Frontal cortex (tissue), 4 donors: ENCODE measurements at places on chromosomes 6 and 20.
A peak's percentile ranks its signal among the peaks of the same experiment; 100 is the strongest.

DNA sequence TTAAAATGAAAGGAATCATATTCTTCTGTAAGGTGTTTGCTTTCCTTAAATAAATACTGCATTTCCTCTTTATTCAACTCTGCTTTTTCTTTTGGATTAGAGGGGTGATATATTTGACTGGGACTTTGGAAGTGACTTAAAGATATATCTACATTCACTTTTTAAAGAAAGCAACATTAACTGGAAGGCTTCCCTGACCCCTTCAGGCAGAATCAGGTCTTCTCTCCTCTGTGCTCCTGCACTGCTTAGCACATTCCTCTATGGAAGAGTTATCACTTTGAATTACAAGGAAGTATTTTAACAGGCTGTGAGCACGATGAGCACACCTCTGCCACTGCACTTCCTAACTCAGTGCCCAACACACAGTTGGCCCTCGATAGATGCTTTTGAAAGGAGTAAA is 59.2 kb upstream of the POU3F2 start:
- no peak for DNase-seq

DNA sequence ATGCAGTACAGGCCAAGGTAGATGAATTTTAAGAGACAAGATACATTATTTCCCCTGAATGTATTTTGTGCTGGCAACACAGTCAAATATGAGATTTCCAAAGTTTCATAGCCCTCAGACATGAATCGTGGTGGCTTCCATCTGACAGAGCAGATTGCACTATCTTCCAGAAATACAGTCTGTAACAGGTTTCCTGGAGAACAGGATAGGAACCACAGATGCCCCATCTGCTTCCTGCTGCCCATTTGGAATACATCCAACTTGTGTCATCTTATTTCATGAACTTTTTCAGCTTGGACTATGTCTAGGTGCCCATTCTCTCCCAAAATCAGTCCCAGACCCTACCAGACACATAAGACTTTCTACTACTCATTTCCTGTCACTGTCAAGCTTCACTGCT is 426.0 kb downstream of the KIF16B start:
- DNase-seq, result no peak

DNA sequence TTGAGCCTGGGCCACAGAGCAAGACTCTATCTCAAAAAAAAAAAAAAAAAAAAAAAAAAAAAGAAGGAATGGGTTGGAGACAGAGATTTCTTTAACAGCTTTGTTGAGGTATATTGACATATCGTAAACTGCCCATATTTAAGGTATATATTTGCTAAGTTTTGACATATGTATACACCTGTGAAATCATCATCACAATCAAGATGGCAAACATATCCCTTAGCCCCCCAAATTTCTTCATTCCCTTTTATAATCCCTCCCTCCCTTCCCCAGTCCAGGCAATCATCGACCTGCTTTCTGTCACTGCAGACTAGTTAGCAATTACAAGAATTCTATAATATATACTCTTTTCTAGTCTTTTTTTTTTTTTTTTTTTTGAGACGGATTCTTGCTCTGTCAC is 29.0 kb downstream of the SERPINB1 start:
- DNase-seq, result no peak

- no peak for DNase-seq
These were observed 33.2 kb downstream of the PLCG1 start for GRCh38 chr20:41170386-41171105.

- DNase-seq, result no peak
These were observed 78.4 kb upstream of the TBC1D7 start for GRCh38 chr6:13406781-13407180.

DNA sequence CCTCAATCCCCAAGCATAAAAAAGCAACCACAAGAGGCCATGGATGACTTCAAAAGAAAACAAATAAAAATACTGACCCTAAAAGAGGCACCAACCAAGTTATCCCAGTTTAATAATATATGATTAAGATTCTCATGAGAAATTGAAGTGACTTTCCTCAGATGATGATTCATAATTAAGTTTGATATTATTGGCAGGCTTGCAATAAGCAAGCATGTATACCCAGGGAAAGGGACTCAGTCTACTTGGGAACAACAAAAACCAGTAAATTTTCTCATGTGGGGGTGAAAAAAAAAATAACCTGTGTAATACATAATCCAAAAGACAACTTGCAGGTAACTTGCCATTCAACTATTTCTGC is 19.6 kb downstream of the JAG1 start:
- no peak for DNase-seq

- DNase-seq, result no peak
These were observed 289.2 kb upstream of the RNF24 start for GRCh38 chr20:4304601-4305000.

- no peak for DNase-seq
These were observed 149.0 kb upstream of the CST7 start for GRCh38 chr20:24799971-24800580.

GRCh38 chr6:25452031-25452430 is 172.9 kb downstream of the CARMIL1 start:
- DNase-seq, result no peak

GRCh38 chr6:30002871-30003270 is 58.2 kb upstream of the POLR1H start:
- no peak for DNase-seq

- no peak for DNase-seq
These were observed 7.7 kb downstream of the SHLD1 start for GRCh38 chr20:5757949-5758348.

DNA sequence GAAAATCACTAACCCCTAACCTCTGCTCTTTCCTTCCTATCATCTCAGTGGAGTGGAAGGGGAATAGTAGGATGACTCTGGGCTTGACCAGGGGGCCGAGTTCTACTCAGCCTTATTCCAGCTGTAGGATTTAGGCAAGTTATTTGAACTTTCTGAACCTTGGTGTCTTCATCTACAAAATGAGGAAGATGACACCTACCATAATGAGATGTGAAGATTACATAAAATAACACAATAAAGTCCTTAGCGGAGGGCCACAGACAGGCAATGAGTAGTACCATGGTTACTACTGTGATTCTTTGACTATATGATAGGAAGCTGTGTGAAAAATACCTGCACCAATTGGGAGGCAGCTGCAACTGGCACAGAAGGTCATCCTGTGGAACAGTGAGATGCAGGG is 53.6 kb upstream of the PIM1 start:
- no peak for DNase-seq

DNA sequence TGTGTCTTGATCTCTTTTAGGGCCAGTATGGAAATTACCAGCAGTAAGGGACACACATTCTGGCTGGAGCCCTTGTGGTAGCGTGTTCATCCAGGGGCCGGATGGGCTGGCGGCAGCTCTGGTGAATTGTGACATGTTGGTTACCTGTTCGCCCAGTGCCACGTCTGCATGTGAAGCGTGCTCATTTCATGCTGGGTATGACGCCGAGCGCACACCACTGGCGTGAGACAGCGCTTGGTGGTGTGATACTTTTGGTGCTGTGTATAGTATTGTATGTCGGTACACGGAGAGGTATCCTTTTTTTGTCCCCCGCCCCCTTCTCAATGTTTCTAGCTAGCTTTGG is 3.7 kb upstream of the MTG2 start:
- DNase-seq, result no peak

DNA sequence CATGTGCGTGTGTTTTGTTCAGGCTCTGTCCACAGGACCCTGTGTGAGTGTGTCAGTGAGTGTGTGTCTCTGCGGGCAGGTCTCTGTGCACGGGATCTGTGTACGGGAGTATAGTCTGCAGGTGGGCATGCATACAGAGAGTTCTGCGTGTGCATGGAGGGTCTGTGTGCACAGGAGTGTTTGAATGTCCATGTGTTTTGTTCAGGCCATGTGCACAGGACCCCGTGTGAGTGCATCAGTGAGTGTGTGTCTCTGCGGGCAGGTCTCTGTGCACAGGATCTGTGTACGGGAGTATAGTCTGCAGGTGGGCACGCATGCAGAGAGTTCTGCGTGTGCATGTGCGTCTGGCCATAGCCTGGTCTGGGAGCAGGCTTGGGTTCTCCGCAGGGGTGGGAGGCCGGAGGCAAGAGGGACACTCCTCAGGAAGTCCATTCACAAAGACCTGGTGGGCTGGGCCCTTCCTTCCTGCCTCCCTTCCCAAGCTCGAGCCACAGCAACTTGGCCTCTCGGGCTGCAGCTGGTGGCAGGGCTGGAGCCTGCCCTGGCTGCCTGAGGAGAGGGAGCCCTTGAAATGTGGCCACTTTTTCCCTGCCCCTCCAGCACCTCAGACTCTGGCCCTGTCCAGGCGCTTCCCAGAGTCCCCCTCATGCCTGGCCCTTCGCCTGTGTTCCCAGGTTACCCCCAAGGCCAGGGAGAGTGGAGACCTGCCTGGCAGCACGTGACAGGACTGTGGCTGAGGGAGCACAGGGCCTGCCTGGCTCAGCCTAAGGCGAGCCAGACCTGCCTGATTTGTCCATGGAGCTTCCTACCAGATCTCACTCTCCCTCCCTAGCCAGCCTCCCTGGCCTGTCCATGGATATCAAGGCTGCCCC is 6.8 kb downstream of the HSPA12B start:
- DNase-seq, result no peak

DNA sequence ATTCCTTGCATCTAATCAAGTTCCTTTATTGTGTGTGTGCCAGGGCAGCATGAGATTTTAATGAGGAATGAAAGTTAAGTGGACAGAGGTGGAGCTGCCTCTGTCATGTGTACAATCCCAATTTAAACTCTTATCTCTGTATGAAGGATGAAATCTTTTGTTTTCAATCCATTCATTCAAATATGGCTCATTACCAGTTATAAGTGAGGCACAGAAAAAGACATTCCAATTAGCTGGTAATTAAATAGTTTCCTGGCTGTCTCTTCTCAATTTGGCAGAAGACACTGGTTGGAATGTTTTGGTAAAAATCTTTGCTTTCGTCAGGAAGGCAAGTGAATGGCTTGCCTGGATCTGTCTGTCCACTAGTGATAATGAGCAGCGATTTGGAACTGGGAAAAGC is 46.4 kb downstream of the CLVS2 start:
- DNase-seq, result no peak

GRCh38 chr6:33247977-33248642 is 23.6 kb downstream of the VPS52 start:
- peak; percentile 60 for DNase-seq

DNA sequence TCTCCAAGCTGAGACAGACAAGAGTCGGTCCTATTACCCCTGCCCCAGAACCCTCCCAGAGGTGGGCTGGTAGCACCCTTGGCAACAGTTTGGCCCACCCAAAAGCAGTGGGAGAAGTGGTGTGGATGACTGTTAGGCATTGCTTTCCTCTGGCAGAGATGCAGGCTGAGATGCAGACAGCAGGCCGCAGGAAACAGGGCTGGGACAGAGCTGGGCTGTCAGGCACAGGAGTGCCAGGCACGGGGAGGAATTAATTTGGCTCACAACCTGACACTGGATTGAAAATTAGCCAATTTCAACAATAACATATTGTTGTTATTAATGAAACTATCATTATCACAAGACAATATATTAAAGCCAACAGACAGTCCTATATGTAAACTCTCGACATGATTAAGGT is 15.7 kb upstream of the SIRT5 start:
- DNase-seq, result no peak

DNA sequence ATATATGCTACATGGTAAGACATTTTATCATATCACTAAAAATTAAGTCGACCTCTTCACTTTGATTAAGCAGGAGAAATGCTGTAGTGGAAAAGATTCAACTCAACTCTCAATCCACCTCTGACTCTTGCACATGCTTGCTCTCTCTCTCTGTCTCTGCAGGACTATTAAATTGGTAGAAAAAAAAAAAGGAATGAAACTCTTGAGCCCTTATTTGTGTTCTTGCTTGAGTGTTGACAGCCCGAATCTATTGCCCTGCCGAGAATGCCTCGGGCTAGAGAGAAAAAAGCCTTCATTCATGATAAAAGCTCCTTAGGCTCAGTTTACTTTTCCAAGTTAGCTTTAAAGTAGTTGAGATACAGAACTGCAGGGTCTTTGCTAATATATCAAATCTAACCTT is 722.2 kb downstream of the PRKN start:
- no peak for DNase-seq

DNA sequence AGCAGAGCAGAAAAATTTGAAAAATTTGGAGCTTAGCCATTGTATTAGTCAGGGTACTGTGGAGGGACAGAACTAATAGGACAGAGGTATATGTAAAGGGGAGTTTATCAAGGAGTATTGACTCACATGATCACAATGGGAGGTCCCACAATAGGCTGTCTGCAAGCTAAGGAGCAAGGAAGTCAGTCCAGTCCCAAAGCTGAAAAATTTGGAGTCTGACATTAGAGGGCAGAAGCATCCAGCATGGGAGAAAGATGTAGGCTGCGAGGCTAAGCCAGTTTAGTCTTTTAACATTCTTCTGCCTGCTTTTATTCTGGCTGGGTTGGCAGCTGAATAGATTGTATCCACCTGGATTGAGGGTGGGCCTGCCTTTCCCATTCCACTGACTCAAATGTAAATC is 82.0 kb downstream of the SMPDL3A start:
- DNase-seq, result no peak

- no peak for DNase-seq
These were observed 433.5 kb downstream of the DHX35 start for GRCh38 chr20:39395478-39396291.

DNA sequence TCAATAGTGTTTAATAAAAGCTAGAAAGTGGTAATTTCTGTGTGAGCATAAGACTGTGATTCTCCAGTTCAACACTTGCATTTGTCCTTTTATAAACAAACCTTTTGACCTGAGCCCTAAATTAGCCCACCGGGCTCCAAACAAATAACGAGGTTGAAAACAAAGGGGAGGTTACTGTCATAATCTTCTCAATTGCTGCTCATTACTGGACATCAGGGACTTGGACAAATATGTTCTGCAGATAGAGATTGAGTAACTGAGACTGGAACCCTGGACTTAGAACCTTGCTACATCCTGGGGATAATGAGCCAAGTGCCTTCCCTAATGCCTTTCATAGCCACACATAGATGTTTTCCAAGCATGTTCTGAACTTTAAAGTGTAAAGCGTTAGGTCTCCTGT is 84.2 kb upstream of the PCSK2 start:
- no peak for DNase-seq

DNA sequence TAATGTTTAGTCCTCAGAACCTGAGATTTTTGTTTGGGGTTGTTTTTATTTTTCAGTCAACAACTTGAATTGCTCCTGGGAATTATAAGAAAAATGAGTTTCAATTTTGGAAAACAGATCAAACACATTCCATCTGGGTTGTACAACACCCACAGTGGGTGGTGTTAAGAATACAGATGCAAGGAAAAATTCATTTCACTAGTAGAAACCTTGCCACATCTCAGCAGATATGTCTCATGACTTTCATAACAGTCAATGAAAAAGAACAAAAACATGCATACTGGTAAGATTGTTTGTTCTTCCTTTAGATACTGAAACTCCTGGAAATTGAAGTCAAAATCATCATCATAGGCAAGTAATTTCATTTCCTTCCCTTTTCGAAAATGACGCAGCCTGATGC is 78.9 kb downstream of the MOXD1 start:
- DNase-seq, result no peak

- DNase-seq, result no peak
These were observed 53.0 kb upstream of the CDKAL1 start for GRCh38 chr6:20481281-20481680.

DNA sequence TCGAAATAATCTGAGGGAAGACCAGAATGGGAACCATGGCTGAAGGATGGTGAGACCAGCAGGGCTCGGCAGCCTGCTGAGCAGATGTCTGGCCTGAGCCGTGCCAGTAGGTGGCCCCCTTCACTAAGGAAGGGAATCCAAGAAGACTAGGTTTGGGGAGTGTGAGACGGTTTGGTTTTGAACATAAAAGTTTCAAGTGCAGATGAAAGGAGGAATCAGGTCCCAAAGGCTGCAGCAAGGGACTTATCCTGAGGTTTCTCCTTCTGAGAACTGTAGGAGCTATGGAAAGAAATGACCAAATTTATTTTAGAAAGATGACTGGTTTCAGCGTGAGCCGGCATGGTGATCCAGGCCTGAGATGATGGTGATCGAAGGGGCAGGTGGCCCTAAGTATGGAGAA is 4.6 kb upstream of the OSER1 start:
- no peak for DNase-seq
